Activated CD8-positive, alpha-beta memory T cell treated with anti-CD3 and anti-CD28 coated beads for 1 hour (primary cell): ENCODE measurements at places on chromosomes 4 and X.

DNA sequence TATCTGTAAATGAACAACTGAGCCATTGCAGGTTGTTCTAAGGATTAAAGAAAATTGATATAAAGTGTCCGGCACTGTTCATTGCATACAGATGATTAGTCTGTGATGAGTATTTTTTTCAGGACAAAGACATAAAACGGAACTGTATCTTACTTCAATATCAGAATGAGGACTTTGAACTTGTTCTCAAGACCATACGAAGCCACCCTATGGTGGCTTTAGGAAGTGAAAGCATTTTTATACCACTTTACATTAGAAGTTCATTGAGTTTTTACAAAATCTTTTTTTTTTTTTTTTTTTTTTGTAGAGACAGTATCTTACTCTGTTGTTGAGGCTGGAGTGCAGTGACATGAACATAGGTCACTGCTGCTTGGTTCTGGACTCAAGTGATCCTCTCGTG, 45.2 kb upstream of the TRIM2 start:
- no peak for DNase-seq

GRCh38 chrX:66751136-66751782, 112.4 kb upstream of the EDA2R start:
- no peak for DNase-seq

GRCh38 chr4:22607382-22607781, 85.4 kb upstream of the GBA3 start:
- DNase-seq = no peak

DNA sequence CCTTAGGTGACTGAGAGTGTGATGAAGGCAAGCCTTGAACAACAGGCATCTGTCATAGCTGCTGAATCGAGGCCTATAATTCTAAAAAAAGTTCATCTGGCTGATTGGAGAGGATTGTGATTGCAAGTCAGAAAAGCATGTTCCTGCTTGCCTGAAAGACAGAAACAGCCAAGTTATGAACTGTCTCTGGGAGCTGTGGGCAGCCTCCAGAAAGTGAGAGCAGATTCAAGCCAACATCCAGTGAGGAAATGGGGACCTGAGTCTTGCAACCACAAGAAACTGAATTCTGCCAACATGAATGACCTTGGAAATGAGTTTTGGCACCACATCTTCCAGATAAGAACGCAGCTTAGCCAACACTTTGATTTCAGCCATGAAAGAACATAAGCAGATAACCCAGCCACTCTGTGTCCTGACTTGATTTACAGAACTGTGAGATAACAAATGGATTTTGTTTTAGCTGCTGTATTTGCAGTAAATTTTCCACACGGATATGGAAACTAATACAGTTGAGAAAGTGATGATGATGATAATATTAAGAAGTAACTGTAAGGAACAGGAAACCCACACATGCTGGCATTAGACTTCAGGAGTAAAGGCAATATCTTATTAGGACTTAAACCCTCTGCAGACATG, 240.3 kb upstream of the NDST3 start:
- DNase-seq = no peak

DNA sequence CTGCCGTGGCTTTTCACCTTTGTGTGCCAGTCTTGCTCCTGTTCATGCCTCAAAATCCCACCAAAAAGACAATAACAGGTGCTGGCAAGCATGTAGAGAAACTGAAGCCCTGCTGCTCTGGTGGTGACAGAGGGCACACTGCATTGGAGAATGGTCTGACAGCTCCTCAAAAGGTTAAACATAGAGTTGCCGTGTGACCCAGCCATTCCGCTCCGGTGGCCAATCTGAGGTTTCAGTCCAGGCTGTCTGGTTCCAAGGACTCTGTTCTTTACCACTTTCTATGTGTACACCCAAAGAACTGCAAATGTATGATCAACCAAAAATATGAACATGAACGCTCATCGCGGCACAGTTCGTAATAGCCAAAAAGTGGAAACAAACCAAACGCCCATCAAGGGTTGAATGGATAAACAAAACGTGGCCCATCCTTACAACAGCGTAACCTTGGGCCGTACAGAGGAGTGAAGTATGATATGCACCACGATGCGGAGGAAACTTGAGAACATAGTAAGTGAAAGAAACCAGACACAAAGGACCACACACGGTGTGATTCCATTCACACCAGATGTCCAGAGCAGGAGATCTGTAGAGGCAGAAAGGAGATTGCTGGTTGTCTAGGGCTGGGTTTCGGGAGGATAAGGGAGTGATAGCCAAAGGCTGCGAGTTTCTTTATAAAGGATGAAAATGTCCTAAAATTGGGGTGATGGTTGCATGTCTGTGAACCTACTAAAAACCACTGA, 33.6 kb upstream of the WFS1 start:
- no peak for DNase-seq

DNA sequence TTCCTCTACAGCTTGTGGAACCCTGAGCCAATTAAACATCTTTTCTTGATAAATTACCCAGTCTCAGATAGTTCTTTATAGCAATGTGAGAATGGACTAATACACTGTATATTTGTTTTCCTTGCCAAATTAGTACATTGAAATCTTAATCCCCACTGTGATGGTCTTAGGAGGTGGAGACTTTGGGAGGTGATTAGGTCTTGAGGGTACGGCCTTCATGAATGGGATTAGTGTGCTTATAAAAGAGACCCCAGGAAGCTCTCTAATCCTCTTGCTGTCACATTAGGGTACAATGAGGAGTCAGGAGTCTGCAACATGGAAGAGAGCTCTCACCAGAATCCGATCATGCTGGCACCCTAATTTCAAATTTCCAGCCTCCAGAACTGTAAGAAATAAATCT, 86.6 kb downstream of the TIGD2 start:
- no peak for DNase-seq

DNA sequence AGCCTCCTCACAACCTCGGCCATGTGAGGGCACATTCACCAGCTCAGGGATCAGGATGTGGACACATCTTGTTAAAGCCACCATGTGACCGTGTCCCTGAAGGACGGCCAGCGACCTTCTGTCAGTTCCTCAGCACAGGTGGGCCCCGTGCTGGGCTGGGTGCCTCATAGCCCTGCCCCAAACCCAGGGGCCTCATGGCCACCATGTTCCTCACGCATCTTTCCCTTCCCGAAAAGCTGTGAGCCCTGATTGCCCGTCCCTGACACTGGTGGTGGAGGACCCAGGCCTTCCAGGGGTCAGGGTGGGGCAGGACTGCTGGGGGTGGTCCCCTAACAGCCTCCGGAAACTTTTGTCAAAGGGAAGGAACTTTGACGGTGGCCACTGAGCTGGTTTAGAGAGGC, 60.1 kb upstream of the ADRA2C start:
- DNase-seq = no peak

- no peak for DNase-seq
Observed at GRCh38 chr4:109131559-109131958, 170.9 kb downstream of the COL25A1 start.

- DNase-seq = no peak
Observed at GRCh38 chr4:164614329-164614728, 139.6 kb upstream of the SMIM31 start.

DNA sequence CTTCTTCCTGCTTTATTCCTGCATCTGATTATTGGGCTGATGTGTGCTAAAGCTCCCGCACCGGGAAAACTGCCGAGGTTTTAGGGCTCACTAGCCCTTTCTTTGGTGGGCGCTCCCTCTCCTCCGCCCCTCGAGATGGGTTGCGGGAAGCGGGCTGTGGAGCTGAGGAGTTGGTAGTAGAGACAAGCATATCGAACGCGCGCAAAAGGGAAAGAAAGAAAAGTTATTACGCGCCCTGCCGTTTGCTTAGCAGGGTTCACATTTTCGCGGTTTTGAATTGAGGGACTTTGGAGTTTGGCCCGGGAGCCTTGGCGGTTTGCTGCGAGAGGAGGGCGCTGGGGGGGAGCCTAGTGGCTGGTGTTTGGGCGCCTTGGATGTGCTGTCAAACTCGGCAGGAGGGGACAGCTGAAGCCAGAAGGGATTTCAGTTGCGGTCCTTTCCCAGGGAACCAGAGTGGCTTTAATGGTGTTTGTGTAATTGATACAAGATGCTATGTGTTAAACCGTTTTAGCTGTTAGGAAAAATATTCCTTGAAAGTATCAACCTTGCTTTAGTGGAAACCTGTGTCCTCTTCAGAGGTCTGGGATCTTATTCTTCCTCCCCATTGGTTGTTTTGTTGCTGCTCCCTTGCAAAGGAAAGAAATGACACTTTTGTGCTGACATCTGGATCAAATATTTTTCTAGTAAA, 1.1 kb downstream of the GAB1 start:
- DNase-seq = no peak

DNA sequence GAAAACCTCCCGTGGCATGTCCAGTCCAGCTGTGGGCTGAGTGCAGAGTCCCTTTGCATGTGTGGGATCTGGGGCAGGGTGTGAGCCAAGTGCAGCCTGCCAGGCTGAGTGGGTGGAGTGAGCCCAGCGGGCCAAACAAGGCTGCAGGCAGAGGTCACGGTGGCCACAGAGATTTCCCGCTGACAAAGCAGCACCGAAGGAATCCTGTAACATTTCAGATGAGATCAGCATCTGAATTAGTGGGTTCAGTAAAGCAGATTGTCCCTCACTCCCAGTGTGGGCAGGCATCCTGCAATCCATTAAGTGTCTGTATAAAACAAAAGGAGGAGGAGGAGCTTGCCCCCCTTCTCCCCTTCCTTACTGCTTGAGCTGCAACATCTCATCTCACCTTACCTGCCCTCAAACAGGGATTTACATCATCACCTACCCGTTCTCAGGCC, 324.4 kb downstream of the FAT4 start:
- no peak for DNase-seq

DNA sequence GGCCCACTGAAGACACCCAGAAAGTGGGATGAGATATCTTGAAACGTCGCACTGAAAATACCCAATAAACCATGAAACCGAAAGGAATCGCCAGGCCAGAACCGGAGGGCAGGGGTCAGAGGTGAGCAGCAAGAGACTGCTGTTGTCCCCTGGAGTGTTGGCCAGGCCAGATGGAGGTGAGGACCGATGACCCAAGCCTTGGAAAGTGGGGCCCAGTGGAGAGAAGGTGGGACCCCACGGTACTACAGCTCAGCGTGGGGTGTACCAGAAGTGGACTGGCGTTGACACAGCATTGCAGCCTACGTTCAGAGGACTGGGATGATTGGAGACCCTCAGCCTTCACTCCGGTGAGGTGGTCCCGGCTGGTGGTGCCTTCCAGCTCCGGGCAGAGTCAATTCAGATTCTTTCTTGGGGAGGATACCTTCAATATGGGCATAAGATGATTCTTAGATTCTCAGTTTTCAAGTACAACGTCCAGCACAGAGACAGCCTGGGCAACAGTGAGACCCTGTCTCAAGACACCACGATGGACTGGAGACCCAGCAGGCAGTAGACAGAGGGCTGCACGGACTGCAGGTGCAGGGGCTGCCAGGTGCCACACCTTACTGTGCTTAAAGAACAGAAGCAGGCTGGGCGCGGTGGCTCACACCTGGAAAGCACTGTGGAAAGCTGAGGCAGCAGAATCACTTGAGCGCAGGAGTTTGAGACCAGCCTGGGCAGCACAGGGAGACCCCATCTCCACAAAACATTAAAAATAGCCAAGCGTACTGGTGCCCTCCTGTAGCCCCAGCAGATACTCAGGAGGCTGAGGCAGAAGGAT, 23.3 kb downstream of the MAEA start:
- DNase-seq = no peak

DNA sequence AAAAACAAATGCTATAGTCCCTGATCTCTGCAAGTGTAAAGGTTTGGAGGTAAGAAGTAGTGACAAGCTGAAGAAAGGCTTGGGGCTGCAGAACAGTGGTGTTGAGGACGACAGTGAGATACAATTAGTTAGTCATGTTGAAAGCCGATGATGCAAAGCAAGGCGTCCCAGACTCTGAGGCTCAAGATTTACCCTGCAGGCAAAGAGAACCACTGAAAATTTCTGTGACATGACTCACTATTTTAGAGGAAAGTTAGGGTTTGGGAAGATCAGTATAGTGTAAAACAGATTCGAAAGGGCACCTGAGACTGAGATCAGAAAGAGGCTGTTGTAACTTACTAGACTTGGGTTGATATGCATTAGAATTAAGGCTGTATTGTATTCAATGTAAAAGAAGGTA, 281.3 kb upstream of the FTHL17 start:
- DNase-seq = no peak

GRCh38 chr4:112664611-112665010, 27.7 kb downstream of the LARP7 start:
- DNase-seq = no peak

- no peak for DNase-seq
Observed at GRCh38 chr4:158850800-158851644, 82.2 kb downstream of the FNIP2 start.

DNA sequence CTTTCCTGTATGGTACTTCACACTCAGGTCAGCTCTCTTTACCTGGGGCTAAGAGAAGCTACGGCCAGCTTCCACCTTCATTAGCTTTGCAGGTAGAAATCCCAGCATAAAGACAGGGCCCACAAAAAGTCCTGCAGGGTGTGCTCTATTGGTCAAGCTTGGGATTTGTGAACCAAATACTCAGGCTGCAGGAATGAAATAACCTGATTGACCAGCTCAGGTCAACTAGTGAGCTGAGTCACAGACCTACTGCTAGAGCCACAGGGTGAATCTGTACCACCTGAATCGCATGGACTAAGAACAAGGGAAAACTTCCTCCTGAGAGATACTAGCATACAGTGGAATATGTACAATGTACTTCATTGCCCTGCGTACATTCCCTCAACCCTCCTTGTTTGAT, 172.2 kb downstream of the HHIP start:
- no peak for DNase-seq

GRCh38 chr4:141884070-141884469, 247.7 kb downstream of the IL15 start:
- DNase-seq = no peak

DNA sequence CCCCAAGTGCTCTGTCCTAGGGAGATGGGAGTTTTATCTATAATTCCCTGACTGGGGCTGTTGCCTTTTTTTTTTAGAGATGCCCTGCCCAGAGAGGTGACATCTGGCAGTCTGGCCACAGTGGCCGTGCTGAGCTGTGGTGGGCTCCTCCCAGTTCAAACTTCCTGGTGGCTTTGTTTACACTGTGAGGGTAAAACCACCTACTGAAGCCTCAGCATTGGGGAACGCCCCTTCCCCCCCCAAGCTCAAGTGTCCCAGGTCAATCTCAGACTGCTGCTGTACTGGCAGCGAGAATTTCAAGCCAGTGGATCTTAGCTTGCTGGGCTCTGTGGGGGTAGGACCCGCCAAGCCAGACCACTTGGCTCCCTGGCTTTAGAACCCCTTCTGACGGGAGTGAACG, 38.3 kb upstream of the CBLL2 start:
- no peak for DNase-seq

- DNase-seq = no peak
Observed at GRCh38 chr4:81498551-81499099, 26.9 kb upstream of the RASGEF1B start.

DNA sequence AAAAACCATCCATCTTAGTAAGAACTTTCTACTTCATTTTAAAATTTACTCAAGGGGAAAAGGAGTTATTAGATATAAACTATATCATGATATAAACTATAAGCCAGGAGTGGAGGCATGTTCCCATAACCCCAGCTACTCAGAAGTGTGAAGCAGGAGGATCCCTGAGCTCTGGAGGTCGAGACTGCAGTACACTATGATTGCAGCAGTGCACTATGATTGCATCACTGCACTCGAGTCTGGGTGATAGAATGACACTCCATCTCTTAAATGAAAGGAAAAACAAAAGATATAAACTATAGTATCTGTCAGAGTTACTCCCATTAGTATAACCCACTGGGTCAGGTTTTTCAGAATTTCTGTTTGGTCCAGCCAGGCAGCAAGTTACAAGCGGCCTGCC, 47.6 kb downstream of the RPS3A start:
- no peak for DNase-seq
